ENCODE measurements at places on chromosomes 7 and 10.

DNA sequence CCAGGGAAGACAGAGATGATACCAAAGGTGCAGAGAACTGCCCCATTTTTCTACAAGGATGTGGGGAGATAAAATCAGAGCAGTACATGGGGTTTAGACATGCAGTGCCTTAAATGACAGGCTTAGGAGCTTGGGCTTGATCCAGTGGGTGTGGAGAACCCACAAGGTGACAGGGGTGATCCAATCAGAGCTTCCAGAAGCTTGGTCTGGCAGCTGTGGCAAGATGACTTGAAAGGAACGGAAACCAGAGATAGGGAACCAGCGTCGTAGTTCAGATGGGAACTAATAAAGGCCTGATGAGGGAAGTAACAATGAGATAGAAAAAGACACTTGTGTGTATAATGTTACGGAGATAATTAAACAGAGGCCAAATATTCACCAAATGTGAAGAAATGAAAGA is 80.7 kb downstream of the SLC37A3 start:
- DNase-seq: no peak

DNA sequence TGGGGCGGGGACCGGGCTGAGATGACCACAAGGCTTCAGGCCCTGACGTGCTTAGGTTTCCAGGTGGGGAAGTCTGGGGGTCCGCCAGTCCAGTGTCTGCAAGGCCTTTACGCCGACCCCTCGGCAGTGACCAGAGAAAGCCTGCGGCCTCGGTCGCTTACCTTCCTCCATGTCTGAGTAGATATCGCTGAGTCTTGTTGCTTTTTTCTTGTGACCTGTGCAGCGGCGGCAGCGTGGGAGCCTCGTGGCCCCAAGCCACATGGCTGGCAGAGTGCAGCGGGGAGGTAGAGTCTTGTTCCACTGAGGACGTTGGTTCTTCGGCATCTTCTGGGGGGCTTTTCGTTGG is 329 bp downstream of the NOLC1 start:
- peak; percentile 40 for DNase-seq

GRCh38 chr7:50706469-50706937 is 76.2 kb downstream of the GRB10 start:
- no peak for DNase-seq

- peak; percentile 69 for DNase-seq
Observed at GRCh38 chr10:119348516-119349240, 141.3 kb downstream of the GRK5 start.

GRCh38 chr10:92845921-92846320 is 2.4 kb upstream of the EXOC6 start:
- no peak for DNase-seq

DNA sequence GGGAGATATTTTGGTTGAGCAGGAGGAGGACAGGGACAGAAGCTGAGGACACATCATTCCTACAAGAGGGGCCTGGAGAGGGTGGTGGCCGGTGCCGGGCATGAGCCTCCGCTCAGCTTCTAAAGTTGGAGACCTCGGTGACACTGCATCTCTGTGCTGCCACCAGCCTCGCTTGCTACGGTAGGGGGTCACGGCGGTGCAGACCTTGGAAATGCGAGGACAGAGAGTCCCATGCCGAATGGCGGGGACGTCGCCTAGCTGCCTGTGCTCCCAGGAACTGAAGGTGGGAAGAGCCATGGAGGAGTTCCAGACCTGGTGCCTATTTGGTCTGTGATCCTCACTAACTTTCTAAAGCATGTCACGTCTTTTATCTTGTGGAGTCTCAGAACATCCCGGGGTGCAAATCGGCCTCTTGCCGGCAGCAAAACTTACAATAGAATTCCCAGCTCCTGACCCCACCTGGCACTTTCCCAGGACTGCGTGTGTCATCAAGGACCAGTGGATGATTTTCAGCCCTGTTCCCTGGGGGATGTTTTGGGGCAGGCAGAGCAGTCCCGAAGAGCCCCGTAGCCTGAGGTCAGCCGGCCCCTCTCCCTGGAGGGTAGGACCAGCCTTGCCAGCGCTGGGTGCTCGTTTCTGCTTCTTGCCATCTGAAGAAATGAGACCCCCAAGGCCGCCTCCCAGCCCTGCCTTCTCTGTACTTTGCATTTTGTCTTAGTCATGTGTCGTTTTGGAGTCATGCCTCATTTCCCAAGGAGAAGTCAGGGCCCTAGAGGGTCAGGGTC is 205.8 kb upstream of the SHH start:
- no peak for DNase-seq

DNA sequence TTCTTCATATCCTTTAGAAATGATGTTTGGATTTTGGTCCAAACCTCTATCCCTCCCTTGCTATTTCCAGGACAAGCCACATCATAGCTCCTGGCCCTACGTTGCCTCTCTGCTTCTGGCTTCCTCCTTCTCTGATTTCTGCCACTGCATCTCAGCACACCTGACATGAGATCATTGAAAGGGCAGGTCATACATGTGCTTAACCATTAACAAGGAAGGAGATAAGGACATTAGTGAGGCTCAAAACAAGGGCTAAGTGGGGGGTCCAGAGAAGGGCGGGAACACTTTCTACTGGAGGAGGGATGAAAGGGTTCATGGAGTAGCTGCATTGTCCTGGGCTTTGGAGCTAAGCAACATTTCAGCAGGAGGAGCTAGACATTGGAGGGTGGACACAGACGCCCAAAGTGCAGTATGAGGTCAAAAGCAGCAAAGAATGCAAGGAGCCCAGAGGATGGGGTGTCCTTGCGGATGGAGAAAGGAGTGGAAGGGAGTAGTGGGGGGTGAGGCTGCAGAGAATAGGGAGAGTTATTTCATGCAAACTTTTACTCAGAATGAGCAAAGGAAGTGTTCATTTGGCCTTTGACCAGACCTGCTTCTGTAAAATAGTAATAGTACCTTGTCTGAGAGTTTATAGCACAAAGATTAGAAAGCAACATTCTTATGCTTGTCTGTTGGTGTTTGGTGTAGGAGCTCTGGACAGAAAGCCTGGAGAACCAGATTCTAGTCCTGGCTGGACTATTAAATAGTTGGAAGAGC is 102.4 kb upstream of the CREB5 start:
- DNase-seq: no peak

DNA sequence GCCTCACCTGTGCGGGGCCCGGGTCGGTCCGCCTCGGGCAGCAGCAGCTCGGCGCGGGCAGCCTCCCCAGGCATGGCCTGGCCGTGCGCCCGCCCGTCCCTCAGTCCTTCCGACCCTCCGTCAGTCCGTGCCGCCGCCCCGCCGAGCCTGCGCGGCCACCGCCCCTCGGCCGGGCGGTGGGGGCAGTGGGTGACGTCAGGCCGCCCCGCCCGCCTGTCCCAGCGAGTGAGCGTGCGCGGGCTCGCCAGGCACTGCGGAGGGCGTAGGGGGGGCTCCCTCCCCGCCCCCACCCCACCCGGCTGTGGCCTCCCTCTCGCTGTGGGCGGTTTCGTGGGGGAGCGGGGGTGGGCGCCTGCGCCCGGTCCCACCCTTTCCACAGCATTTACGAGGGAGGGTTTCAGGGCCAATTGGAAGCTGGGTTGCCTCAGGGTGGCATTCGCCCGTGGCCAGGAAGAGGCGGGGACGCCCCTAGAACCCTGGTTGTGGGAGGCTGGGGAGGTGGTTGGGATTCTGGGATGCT is at the start of gene NACAD:
NACAD (minus strand) TSS at position 149 of the 520 bp plus-strand sequence; CDS start at position 74, 75 bp downstream.
- peak; percentile 58 for DNase-seq

GRCh38 chr10:45420453-45421192 is 46.6 kb downstream of the ALOX5 start:
- peak; percentile 48 for DNase-seq

DNA sequence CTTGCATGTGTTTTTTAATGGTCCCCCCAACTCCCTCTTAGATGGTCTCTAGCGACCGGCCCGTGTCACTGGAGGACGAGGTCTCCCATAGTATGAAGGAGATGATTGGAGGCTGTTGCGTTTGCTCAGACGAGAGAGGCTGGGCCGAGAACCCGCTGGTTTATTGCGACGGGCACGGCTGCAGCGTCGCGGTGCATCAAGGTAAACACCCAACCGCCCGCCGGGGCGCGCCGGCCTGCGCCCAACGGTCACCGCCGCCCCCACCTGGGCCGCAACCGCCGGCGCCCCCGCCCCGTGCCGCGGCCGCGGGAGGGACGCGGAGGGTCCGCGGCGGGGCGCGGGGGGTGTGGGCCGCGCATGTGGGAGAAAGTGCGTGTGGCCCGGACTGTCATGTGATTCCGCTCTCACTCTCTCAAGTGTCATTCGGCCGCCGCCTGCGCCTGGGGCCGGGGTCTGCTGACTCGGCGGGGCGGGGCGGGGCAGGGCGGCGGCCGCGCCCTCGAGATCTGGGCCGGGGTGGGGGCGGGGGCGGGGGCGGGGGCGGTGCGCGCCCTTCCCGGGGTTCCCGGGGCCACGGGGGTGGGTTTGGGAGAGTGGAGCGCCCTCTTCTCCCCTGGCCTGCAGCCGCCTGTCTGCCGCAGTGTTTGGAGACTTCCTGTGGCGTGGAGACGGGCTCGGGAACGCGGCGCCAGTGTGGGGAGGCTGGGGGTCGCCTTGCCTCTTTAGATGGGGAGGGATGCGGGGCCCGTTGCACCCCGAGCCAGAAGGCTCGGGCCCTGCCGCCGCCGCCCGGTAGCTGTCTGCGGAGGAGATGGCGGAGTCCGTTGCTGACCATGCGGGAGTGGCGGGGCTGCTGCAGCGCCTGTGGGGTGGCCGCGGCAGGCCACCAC is 817 bp downstream of the MLLT10 start:
- DNase-seq: peak; percentile 75

GRCh38 chr7:41491308-41491707 is 211.6 kb downstream of the INHBA start:
- DNase-seq: no peak

DNA sequence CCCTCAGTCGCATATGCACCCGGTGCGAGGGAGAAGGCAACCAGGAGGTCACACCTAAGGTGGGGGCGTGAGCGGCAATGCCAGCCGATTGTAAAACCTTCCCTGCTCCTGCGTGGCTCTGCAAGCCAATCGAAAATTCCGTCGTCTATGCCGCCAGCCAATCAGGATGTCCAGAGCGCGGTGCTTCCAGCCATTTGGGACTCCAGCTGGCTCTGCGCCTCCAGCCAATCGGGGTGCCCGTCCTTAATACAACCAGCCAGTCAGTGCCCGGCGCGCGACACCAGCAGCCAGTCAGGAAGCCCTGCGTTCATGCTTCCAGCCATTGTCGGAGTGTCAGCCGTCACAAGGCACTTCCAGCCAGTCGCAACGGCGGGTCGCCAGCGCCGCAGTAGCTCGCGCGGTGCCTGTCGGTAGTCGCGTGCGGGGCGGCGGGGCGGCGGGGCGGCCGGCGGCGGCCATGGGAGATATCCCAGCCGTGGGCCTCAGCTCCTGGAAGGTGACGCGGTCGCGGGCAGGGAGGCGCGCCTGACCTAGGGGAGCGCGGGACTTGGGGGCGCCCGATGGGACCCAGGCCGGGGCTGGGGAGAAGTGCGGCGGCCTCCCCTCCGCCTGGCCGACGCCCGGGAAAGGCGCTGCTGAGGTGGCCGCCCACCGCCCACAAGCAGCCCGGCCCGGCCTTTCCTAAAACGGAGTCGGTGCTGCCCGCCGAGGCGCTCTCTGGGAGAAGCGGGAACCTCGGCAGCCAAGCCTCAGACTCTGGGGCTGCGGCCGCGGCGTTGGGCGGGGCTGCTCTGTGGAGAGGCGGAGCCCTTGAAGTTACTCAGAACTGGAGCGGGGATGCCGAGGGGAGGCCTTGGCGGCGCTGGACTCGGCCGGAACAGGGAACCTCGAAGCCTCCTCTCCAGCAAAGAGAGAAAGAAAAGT is at the start of gene AKR1E2:
AKR1E2 (plus strand) TSS at position 340 of the 924 bp plus-strand sequence; CDS start at position 458, 118 bp downstream.
- DNase-seq: peak; percentile 96

DNA sequence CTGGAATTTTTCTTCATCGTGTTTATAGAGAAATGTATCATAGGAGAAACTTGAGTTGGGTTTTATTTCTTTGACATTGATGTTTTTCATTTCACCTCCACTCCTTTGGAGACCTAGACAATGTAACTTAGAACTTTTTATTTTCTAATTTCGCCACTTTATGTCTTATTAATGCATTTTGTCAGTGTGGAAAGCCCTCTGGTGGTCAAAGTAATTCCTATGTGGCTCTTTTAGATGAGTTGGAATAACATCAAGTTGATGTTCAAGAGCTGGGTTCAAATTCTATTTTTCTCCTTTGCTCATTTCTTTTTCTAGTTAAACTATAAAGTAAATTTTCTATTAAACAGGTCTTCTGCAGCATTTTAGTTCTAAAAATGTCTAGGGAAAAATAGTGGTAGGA is 478.6 kb downstream of the LRMDA start:
- DNase-seq: peak; percentile 5

GRCh38 chr10:97353945-97354344 is 19.4 kb upstream of the FRAT2 start:
- no peak for DNase-seq

DNA sequence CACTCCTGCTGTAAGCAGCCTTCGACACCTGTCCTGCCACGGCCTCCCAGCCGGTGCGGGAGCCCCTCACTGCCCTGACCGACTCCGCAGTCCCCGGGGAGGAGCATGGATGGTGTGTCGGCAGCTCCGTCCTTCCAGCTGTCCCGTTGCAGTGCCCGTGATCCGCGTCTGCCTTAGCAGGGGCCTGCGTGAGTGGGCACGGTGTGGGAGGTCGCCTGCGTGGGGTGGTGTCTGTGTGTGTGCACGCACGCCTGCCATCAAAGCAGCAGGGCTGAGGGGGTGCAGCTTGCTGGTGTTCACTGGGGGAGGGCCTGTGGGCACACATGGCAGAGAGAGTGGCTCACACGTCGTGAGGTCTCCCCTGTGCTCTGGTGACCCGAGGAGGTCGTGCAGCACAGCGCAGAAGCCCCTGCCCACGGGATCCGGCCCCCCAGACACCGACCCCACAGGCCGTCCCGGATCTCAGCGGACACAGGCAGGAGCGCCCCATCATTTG is 10.3 kb downstream of the MAFK start:
- no peak for DNase-seq

- DNase-seq: no peak
Observed at GRCh38 chr10:121213437-121213836, 362.3 kb downstream of the WDR11 start.
